ENCODE measurements at places on chromosomes 4 and X.

GRCh38 chr4:112386071-112386470 lies 88.9 kb downstream of the ALPK1 start:
- DNase-seq, result no peak

DNA sequence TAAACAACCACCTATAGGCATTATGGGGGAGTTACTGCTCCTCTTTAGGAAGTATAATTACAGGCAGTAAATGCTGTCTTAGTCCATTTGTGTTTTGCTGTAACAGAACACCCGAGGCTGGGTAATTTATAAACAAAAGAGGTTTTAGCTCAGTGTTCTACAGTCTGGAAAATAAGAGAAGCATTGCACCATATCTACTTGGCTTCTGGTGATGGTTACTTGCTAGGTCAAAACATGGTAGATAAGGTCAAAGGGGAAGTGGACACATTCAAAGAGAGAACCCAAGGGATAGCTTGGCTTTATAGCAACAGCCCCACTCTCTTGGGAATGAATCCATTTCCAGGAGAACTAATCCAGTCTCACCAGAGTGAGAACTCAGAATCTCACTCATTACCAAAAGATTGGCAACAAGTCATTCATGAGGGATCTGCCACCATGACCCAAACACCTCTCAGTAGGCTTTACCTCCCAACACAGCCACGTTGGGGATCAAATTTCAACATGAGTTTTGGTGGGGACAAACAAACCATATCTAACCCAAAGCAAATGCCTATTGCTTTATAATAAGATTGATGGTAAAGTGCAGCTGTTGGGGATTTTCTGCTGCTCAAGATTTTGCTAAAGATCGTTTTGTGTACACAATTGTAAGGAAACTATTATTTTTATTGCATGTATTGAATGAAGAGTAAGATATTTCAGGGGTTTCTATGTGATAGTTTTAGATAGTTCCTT lies 32.6 kb downstream of the STAG2 start:
- DNase-seq, result no peak

GRCh38 chr4:123546573-123547060 lies 150.0 kb downstream of the SPRY1 start:
- DNase-seq, result peak; percentile 71

DNA sequence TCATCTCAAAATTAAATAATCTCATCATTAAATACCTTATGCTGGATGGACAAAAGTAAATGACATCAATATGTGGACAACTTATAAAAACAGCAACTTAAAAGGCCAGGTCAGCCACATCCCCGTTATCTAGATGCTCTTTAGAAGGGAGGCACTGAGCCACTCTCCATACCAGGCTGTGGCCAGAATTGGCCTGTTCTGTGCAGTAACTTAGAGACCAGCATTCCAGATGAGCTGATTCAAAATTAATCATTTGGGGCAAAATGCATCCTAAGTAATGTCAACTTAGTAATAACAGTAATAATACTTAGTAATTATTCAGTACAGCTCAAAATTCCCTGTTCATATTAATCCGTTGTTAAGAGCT lies 373.6 kb downstream of the FBXW7 start:
- no peak for DNase-seq

GRCh38 chr4:183255487-183255886 lies 64.6 kb downstream of the CLDN22 start:
- no peak for DNase-seq

DNA sequence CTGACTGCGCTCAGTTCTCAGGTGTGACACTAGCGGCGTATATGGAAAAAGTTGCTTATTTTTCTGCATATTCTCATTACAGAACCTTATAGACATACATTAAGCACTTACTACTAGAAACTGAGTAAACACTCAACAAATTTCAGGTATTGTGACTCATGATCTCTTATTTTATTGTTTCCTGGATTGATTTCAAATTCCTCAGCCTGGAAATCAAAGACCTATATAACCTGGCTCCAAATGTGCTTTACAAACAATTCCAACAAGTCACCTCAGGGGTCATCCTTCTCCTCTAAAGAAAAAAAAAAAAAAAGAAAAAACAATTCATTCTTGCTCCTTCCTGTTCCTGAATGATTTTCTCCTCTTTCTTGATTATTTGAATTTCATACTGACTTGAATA lies 152.3 kb downstream of the ADAM29 start:
- peak; percentile 61 for DNase-seq
